ENCODE measurements at places on chromosomes 4 and X. TPM values are rescaled to one million over a fixed set of nuclear protein-coding genes. Genes with fewer than 3 reads are reported as not detected.

DNA sequence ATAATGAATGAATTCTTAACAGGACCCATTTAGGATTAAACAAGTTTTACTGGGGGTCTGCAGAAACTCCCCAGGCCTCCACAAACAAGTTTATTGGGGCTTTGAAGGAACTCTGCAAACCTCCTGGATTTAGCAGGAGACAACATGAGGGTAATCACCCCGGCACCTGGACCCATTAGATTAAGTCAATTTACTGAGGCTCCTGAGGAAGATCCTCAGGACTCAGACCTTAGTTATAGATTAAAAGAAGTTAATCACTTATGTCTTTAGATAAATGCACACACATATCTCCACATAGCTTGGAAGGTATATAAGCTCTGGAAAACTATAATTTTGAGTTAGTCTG, 29.4 kb downstream of the XG start:
- DNase-seq, result no peak

TRIML1 gene
- polyA plus RNA-seq, result not detected

ASB11 gene
- polyA plus RNA-seq, result 0.44 TPM

DNA sequence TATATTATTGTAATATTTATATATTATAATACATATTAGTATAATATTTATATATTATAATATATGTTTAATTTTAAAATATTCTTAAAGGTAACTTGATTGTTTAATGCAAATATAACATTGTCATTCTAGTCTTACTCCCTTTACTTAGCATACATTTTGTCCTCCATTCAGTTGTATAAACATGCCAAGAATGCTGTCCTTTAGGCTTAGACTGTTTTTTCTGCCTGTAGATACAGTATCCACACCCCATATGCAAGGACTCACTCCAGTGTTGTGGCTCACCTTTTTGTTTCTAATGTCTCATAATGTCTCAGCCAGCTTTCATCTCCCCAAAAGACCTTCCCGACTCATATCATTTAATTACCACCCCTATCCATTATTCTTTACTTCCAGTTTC, 2110.0 kb downstream of the PCDH7 start:
- DNase-seq, result no peak

GRCh38 chr4:142379277-142380051, 466.6 kb downstream of the INPP4B start:
- DNase-seq, result no peak

GRCh38 chrX:44795945-44796450, 47.8 kb upstream of the DUSP21 start:
- no peak for DNase-seq

TEX11 gene
- not detected for polyA plus RNA-seq

- DNase-seq, result no peak
Measured at GRCh38 chrX:153644356-153645125, 2.5 kb upstream of the DUSP9 start.

- DNase-seq, result no peak
Measured at GRCh38 chr4:145804116-145804515, 124.2 kb downstream of the C4orf51 start.

- DNase-seq, result no peak
Measured at GRCh38 chrX:31126205-31126604, 54.4 kb upstream of the FTHL17 start.

- peak; percentile 84 for DNase-seq
Measured at GRCh38 chr4:112523008-112523721, 7.2 kb upstream of the NEUROG2 start.

TRPC5OS gene
- polyA plus RNA-seq, result not detected

GSTCD gene
- 16.0 TPM for polyA plus RNA-seq

DNA sequence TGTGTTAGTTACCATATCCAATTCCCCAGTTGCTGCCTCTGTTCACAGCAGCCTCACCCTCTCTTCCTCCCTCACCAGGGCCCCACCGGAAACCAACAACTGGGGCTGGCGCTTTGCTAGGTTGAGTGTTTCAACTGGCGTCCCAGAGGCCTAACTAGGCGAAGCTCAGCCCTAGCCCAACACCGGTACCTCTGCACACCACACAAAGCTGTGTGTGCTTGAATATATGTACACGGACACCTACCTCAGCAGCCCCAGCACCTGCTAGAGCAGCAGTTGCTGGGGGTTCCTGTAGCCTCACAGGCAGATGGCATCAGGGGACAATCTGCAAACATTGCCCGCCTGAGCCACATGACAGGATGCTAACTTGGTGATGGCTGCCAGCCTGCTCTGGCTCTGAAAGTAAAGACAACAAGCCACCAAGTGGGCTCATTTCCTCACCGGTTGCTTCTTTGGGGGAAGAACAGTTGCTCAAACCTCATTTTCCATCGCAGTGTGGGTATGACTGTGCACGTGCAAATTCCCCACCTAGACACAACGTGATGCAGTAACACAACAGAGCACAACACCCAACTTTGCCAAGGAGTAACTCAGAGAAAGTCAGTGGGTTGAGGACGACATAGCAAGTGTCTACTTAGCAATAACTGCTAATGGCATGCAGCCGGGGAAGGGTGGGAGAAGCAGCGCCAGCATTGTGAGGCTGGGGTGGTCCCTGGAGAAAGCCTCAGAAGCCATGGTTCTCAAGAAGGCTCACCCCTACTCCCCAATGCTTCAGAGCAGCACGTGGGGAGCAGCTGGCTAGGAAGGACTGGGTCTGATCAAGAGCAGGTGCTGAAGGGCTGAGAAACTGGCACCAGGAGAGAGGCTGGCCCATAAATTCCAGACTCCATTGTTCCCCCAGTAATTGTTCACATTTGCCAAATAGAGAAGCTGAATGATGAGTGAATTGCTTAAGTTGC, 139.5 kb downstream of the SH3KBP1 start:
- no peak for DNase-seq

GRCh38 chr4:184645904-184646610, 3.2 kb downstream of the CASP3 start:
- no peak for DNase-seq

GPRASP1 gene
- 17.7 TPM for polyA plus RNA-seq

DNA sequence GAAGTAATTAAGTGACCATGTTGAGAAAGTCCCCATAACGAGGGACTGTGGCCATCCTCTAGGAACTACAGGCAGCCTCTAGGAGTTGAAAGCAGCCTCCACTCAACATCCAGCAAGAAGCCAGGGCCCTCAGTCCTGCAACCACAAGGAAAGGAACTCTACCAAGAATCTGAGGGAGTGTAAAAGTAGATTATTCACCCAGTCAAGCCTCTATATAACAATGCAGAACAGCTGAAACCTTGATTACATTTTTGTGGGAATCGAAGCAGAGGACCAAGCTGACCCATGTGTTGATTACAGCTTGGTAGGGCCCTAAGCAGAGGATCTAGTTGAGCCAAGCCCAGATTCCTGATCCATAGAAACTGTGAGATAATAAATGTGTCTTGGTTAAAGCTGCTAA, 17.1 kb downstream of the RPS6KA6 start:
- no peak for DNase-seq

DNA sequence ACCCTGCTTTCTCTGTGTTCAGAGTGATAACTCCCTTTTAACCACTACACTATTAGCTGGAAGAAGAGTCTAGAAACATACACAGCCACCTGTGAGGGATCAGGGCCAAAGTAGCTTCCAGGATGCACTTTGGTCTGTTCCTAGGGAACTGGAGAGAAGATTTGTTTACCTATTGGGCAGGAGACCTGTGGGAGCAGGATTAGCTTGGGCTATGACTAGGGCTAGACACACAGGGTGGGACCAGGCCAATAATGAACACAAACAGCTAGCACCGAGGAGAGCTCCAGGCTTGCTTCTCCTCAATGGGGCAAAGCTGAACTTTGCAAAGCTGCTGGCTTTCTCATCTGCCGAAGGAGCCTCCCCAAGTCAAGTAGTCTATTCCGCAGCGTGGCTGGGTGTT, 24.4 kb upstream of the MAP7D3 start:
- no peak for DNase-seq

KCNE5 gene
- polyA plus RNA-seq, result 6.9 TPM

ANAPC4 gene
- polyA plus RNA-seq, result 63.7 TPM

GRCh38 chrX:135354288-135354687, 45.0 kb downstream of the ETDC start:
- DNase-seq, result no peak

DNA sequence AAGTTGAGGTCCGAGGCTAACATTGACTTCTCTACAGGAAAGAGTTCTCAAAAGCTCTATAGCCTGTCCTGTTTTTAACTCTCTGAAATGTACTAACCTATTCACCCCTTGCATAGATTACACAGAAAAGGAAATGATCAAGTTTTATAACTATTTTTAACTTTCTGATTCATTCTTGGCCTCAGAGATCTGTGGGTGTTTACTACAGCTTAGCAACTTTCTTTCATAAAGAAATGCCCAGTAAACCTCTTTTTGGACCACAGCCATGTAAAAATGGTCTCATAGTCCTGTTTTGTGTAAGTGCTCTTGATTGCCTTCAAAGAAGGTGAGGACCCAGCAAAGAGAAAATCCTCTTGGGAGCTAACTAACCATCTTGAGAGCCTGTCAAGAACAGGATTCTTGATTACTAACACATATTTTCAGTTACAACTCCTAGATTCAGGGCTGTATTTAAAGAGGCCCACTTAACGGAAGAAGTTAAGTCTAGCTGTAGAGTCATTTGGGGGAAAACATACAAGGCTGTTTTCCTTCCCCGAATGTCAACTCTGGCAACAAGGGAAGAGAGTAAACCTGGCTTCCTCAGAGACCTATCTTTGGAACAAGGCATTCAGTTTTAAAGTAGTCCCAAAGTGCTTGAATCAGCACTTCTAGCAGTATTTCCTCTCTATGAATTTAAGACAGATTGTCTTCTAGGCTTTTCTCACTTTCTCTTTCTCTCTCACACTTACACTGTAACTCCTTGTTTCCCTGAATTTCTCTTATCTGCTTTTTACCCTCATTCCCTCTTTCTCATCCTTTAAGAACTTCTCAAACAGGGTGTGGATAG, 78.2 kb downstream of the IL21 start:
- DNase-seq, result no peak

GRCh38 chr4:180057891-180058671, 2185.1 kb upstream of the TENM3 start:
- peak; percentile 13 for DNase-seq

CT47B1 gene
- polyA plus RNA-seq, result not detected

BGN gene
- 196 TPM for polyA plus RNA-seq

DNA sequence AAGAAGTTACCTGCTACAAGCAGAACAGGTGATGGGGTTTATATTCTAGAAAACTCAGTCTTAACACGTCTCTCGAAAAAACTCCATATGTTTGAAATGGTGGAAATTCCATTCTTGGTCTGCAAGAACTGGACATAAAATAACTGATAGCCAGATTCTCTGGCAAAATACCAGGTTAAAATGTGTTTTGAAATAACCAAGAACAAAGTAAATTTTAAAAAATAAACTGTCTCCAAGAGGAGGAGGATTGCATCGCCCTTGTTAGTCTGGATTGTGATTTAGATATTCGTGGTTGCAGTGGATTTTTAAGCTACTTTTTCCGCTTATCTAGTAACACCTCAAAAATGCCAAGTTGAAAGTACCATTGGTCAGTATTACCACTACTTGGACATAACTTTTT, 40.8 kb downstream of the CENPU start:
- DNase-seq, result no peak

P2RY8 gene
- 0.58 TPM for polyA plus RNA-seq

CAMK2D gene
- polyA plus RNA-seq, result 70.9 TPM

SLC16A2 gene
- polyA plus RNA-seq, result 29.5 TPM

DNA sequence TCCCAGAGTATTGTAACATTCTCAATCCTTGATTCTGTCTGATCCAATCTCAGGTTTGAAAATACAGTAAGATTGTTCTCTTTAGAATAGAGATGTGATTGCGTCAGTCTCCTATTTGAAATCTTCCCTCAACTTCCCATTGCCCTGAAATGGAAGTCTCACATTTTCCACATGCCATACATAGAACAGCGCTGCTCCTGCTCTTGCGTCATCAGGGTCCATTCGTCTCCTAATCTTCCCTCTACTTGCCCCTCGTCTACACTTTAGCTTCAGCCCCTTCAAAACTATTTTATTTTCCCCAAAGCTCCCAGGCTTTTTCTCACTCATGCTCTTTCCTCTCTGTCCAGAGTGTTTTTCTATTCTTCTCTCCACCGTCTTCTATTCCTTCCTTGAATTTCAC, 301.7 kb upstream of the MAGEB2 start:
- DNase-seq, result no peak

DNA sequence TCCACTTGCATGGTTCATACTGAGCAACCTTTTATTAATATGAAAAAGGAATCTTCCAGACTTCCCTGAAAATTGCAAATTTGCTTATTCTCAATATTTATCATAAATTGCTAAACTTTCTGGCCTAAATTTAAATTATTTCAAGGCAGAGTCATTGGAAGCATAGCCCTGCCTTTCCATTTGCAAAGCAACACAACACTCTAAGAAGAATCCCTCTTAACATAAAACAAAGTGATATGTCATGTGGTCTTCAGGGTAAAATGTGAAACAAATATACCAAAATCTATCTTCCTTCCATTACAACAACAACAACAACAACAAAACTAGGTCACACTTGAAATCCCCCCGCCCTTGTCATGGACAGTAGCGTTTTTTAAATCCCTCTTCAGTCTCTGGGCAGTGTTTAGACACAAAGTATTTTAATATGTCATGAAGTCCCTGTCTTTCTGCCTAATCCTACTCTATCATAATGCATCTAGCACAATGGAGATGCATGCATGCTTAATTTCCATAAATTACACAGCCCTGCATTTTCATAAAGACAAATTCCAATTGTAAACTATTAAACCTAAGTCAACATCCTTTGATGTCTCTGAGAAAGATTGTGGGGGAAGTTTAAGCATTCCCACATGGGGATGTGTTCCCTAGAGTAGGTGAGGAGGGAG, 668.9 kb upstream of the LCORL start:
- no peak for DNase-seq

DNA sequence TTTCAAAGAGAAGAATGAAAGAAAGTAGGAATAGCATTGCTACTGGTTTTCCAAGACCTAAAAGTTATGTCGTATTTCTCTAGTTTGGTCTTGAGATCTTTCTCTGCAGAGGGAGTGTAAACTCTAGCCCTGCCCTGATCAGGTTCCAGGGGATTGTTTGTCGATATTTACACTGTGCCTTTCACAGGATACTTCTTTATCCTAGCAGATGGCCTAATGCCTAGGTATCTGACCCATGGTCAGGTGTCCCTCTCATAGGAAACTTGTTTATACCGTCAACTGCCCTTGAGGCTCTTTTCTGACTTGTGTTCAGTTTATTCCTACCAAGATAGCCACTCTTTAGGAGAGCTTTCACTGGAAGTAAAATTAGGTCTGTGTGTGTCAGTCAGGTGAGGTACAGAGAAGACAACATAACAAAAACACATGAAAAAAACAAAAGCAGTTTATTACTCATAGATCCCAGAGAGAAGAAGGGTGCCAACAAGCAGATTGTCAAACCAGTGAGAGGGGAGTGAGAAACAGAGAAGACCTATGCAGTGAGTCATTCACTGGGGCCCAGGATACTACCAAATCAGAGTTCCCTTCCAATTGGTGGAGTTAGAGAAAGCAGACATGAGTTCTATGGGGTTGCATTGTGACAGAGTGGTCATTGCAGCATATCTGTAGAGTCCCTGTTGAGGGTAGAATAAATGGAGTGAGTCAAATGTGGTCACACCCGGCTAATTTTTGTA, 40.6 kb upstream of the THOC2 start:
- no peak for DNase-seq

DNA sequence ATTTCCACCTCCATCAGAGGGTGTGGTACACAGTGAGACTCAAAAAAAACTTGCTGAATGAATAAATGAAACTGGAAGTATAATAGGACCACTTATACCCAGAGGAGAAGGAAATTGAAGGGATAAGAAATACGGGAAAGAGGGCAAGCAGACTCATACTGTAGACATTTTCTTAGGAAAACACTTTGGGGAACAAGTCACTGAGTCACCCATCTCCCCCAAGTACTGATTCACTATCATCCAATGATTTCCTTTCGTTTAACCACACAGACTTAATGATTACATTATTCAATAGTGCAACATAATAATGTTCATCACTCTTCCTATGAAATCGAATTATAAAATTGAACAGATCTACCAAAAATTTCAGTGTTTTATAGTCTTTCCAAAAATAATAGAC, 97.1 kb downstream of the LDB2 start:
- no peak for DNase-seq

All from left lung (tissue), 14 donors.